ENCODE measurements at places on chromosomes 7 and 10. TPM values are rescaled to one million over a fixed set of nuclear protein-coding genes. Genes with fewer than 3 reads are reported as not detected.

The GATA3 gene
- 0.06 TPM for total RNA-seq

The TLL2 gene
- total RNA-seq, result 0.06 TPM

The MOGAT3 gene
- total RNA-seq, result not detected

The SPAM1 gene
- not detected for total RNA-seq

The SPDYE2 gene
- total RNA-seq, result not detected

The PRR15 gene
- 0.19 TPM for total RNA-seq
